Naive B cell (primary cell): ENCODE measurements at places on chromosomes 7 and 10. TPM values are rescaled to one million over a fixed set of nuclear protein-coding genes. Genes with fewer than 3 reads are reported as not detected.

Gene PKD1L1
- polyA plus RNA-seq, result 0.15 TPM

Gene EGR2
- 1.7 TPM for polyA plus RNA-seq

DNA sequence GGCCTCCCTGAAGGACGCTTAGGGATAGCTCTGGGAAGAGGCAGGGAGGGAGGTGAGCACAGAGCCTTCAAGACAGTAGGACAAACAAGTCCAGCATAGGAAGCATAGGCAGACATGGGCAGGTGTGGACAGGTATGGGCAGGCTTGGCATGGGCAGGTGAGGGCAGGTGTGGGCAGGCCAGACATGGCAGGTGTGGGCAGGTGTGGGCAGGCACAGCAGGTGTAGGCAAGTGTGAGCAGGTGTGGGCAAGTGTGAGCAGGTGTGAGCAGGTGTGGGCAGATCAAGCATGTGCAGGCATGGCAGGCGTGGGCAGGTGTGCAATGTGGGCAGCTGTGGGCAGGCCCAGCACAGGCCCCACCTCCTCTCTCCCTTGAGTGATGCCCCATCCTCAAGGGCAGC is 148.8 kb upstream of the ZMIZ1 start:
- DNase-seq, result no peak

GRCh38 chr10:32151871-32152270 is 95.6 kb upstream of the KIF5B start:
- no peak for DNase-seq

DNA sequence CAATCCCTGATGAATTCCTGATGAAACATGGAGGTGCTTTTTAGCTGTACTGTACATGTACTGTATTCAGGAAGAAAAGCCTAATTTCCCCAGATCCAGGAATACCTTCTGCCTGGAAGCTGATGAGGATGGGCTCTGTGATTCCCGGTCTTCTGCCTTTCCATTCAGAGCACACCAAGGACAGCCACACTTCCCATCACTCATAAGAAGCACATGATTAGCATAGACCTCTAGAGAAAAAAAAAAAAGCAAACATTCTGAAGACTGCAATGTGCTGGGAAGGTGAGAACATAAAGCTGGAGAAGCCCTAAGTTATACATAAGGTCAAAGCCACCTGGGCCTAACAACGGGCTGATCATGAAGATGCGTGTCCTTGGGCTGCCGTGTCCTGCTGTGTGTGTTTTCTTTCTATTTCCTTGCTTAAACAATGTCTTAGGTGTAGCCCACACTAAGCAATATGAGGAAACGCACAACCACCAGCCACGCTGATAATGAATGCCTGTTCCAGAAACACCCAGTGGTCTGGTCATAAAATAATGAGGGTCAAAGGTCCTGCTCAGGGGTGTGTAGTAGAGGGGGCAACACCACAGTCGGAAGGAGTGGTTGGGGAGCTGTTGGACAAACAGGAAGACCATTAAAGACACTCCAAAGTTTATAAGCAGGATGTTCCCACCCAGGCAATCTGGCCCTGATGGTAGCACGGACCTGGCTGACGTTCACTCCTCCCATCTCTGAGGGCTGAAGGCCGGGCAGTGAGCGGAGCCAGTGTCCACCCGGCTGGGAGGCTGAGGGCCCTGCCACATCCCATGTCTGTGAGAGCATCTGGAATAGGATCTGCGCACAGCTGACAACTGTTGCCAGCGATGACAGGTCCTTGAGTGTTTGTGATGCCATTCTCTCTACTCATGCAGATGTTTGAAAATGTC is 7.9 kb downstream of the PKD1L1 start:
- no peak for DNase-seq

Gene SPDYE2
- 0.96 TPM for polyA plus RNA-seq

DNA sequence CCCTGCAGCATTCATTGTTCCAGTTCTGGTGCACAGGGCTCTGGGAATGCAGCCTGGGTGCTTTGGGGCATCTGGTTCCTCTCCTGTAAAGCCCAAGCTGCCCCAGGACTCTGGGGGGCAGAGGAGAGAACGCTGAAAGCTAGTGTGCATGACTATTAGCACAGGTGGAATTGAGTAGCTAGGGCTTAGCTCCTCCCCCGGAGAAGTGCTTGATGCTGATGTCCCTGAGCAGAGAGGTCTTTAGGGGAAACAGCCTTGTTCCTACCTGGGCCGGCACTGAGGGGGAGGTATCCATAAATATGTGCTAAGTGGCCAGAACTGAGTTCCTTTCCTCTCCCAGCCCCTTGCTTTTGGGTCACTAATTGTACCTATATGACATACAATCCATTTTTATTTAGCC is 3.9 kb downstream of the ADCY1 start:
- no peak for DNase-seq

DNA sequence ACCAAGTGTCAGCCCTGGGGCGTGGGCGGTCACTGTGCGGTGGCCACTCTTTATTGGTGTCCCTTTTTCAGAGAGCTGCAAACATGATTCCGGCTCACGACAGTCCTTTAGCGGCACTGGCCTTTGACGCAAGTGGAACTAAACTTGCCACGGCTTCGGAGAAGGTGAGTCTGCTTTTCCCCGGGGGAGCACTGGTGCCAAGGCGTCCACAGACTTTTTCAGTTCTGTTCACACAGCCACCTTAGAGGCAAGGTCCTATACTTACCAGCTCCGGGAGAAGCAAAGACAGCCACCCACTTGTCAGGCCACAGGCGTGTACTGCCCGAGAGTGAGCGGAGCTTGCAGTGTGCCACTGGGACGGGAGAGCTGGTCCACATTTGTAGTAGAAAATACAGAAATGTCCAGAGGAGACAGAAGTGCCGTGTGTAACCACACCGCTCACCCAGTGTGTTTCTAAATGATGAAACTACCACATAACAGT is 27.9 kb downstream of the WIPI2 start:
- no peak for DNase-seq

DNA sequence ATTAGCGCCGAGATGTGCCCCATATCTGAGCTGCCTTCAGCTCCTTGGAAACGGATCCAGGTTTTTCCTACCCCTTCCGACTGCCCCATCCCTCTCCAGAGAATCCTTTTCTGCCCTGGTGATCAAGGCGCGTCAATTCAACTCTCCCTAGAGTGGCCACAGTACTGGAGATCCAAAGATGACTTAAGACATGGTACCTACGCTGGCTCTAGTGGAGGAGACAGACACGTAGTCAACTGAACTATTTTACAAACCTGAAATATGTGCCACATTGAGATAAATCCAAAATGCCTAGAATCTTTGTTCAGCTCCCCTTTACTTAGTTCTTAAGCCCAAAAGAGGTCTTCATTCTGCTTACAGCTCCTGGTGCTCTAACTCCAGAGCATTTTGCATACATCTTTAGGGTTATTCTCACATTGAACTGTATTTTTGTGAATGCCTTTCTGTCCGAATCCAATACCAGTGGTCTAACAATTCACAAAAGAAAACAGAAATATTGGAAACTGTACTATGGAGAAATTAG is 444 bp upstream of the TNPO3 start:
- no peak for DNase-seq

DNA sequence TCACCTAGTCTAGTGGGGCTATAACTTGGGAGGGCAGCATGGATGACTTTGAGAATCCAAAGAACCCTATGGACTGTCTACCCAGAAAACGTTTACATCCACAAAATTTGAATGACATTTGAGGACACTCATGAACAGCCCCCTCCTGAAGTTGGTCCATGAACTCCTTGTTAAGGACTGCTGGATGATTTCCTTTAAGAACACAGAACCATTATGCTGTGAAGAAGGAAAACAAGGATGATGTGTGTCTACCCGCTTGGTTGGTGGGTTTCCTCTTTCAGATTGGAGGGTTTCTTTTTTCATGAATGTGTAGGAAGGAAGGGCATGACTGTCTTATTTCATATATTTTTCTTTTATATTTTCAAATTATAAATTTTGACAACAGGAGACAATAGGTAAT is 58.3 kb downstream of the ARID5B start:
- no peak for DNase-seq

DNA sequence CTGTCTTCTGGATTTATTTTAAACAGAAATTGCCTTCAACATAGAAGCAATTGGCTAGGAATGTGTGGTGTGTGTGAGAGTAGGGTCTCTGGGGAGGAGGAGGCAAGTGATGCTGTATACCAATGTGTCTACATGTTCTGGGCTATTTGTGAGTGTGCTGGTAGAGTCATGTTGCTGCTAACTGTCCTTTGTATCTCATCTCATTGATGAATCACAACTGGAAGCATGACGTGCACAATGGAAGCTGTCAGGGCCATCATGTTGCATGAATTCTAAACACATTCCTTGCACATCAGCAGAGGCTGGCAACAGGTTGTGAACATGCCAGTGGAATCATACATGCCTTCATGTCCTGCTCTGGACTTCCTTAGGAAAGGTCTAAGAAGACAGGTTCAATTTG is 199.7 kb downstream of the BMPER start:
- DNase-seq, result no peak

DNA sequence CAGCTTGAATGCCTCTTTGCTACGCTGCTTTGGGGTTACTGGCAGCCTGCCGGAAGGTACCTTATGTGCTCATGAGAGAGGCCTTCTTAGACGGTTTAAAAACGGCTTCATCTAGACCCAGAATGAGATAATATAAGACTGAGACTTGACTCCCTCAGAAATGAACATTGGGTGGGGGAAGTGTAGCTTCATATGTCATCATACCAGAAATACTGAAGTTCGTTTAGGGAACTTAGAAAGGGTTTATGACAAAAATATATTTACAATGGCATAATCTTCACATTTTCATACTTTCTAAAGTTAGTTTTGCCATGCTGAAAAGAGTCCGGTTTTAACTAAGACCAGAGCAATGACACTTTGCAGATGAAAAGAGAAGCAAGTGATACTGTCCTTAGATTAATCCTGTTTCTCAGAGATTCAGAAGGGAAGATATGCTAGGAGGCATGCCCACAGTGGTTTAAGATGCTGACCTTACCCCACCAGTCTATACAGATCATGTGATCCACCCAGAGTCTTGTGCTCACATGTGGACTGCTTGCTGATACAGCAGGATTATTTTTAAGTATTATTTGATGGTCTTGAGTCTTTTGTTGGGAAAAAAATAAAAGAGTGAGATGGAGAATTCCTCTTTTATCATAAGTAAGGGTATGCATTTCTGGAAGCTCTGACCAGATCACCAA is 40.8 kb upstream of the HGF start:
- no peak for DNase-seq

Gene OR13A1
- 4.0 TPM for polyA plus RNA-seq

DNA sequence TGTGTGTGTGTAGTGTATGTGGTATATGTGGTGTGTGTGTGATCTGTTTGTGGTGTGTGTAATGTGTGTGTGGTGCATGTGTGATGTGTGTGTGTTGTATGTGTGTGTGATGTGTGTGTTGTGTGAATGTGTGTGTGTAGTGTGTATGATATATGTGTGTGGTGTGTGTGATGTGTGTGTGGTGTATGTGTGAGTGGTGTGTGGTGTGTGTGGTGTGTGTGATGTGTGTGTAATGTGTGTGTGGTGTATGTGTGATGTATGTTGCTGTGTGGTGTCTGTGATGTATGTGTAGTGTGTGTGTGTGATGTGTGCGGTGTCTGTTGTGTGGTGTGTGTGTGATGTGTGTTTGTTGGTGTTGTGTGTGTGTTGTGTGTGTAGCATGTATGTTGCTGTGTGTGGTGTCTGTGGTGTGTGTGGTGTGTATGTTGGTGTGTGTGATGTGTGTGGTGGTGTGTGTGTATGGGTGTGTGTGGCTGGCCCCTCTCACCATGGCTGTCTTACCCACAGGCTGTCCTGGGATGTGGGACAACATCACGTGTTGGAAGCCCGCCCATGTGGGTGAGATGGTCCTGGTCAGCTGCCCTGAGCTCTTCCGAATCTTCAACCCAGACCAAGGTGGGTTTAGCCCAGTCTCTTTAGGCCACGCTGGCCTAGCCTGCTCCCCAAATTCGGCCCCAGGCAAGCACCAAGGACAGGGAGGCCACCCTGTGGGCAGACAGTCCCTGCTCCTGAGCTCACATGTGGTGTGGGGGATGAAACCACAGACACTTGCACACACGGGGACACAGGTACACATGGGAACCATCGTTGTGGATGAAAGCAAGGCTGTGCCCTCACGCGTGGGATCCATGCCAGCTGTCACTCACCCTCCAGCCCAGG is 25.6 kb downstream of the ADCYAP1R1 start:
- DNase-seq, result no peak

Gene HHEX
- 159 TPM for polyA plus RNA-seq

- DNase-seq, result no peak
These were observed 470.0 kb downstream of the SUGCT start for GRCh38 chr7:40604601-40605438.

DNA sequence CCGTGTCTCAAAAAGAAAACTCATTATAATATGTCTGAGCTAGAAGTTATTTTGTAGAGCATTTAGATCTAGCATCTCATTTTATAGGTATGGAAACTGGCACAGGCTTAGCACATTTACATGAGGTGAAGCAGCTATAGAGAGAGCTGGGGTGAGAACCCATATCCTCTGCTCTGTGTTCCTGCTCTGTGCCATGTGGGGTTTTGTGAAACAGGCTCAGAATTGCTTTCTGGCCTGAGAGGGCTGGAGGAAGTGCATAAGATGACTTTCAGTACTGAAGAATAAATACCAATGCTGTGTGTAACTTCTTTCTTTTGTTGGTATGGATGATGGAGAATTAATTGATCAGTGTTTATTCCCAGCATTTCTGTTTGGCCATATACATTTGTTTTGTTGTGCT is 159.1 kb downstream of the LRRC4 start:
- DNase-seq, result no peak

DNA sequence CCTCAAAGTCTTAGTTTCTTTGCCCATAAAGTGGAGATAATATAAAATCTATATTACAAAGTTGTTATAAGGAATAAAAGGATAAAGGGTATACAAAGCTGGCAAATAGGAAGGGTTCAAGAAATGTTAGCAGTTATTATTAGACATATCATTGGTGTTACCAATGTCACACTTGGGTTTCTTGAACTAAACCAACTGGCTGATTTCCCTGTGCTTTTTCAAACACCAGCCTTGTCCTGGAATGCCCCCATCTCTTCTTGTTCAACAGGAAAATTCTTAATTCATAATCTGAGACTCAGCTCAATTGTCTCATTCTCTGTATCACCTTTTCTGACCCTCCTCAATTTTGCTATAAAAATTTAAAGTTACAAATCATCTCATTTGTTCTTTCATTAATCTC is 143.7 kb upstream of the LRRTM3 start:
- DNase-seq, result no peak

DNA sequence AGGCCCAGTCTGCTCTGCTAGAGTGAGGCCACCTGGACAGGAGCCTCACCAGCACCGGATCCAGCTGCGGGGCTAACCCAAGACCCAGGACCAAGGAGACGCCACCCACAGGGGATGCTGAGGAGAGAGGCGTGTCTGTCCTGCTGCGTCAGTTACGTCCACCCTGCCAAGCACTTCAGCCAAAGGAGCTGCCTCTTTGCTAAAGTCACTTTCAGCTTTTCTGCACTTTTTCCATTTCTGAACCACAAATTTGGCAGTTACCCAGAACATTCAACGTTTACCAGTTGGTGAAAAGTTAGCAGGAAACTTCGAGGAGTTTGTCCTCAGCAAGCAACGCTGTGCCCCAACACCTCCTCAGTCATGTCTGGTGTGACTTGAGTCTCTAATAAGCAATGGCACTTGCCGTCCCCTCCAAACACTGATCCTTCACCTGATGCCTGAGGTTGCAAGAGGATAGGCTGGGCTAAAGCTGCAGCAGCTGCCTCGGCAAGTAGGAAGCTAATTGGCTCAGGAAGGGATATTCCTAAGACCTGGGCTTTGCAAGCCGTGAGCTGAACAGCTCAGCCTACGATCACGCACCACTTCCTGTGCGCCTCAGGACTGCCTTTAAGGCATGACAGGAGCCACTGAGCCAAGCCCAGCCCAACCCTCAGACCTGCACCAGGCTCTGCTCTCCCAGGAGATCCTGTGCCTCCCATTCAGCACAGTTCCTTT is 40.1 kb downstream of the KCNH2 start:
- DNase-seq, result no peak

GRCh38 chr10:78411716-78412115 is 378.1 kb downstream of the RPS24 start:
- no peak for DNase-seq
